ENCODE measurements at places on chromosomes 11 and 22.

DNA sequence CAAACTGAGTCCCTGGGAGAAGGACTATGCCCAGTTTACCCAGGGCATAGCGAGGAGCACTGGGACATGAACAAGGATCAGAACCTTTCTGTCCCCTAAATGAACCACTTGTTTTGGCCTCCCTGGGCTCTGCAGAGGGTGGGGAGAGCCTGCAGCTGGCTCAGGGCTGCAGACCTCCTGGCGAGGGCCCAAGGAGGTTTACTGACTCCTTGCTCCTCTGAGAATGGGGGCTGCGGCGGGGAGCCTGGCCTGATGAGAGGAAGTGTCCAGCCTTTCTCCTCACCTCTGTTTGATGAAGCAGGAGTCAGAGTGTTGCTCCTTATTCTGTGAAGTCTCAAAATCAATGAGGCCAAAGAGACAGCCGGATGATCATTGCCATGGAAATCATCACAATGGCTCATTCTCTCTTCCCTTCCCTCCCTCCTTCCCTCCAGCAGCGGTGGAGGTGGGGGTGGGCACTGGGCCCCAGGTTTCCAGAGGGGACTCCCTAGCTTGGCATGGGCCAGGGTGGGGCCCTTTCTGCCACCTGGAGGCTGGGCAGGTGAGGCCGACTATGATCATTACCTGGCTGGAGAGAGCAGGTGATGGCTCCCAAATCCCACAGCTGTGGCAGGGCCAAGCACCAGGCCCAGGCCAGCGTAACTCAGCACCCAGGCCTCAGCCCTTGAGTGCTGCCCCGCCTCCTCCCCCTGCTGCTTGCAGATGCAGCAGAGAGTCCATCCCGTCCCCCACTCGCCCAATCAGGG lies 169.7 kb downstream of the CEP164 start:
- ATAC-seq = no peak

DNA sequence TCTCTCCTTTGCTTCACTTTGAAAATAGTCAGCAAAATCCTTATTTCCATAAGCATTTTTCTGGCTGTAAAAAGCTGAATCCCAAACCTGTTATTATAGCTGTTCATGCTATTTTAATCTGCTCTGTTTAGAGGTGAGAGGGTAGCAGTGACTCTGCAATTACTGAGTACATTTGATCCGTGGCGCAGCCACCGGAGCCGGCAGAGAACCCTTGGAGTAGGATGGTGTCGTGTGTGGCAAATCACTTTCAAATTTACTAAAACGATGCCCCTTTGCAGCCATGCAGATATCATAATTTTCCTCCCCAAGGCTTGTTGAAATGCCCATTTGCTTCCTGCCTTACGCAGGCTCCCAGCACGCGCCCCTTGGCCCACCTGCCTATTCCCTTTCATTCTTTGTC lies 69.6 kb downstream of the ZBTB16 start:
- no peak for ATAC-seq

DNA sequence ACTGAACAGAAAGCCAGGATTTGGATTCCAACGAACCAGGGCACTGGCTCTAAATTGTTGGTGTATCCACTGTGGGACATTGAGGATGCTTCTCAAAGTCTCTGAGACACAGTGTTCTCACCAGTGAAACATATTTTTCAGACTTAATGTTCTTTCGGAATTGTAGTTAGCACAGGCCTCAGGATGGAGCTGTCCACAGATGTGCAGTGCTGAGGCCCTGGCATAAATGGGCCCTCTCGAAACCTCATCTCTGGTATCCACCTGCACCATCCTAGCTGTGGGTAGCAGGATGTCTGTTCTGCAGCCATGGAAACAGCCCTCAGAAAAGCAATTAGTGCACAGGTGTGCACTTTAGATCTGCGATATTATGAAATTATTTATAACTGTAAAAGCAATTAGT lies 656.8 kb downstream of the TBC1D22A start:
- no peak for ATAC-seq

GRCh38 chr11:31687861-31688260 lies 123.3 kb downstream of the PAX6 start:
- ATAC-seq = no peak

DNA sequence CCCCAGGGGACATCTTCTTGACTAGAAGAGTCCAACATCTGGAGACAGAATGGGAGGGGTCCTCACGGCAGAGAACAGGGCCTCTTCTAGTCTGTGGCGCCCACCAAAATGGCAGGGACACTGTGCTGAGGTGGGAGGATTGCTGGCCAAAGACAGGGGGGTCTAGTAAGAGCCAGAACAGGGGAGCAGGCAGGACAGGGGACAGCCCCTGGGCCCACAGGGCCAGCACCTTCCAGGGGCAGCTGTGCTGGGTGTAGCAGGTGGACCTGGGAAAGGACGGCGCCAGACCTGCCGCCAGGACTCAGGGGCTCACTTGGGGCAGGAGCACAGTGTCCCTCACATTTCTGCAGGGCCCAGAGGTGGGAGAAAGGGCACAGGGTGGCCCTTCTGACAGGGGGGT lies 858 bp upstream of the APOBEC3A start:
- ATAC-seq = no peak

GRCh38 chr22:29887358-29887757 lies 4.4 kb downstream of the MTMR3 start:
- ATAC-seq = no peak

GRCh38 chr22:29300467-29300806 lies 6.0 kb upstream of the GAS2L1 start:
- no peak for ATAC-seq

DNA sequence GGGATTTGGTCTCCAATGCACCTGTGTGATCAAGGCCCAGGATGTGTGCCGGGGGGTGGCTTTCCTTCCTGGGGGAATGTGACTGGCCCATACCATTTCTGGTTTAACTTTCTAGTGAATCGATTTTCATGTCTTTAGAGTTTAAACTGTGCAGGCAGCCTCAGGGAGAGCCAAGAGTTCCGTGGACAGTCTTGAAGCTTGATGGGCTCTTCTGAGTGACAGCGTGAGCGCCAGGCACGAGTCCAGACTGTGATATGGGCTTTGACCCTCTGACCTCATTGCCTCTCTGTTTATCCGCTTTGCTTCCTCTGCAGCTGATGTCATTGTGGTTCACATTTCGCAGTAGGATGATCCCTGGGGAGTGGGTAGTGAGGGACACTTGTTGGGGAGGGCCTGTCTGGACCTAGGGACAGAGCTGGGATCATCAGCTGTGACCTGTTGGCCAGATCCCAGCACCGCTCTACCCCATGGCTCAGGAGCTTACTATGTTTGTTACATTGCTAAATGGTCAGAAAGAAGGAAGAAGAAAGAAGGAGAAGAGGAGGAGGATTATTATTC lies 80.6 kb upstream of the CLDN5 start:
- no peak for ATAC-seq

DNA sequence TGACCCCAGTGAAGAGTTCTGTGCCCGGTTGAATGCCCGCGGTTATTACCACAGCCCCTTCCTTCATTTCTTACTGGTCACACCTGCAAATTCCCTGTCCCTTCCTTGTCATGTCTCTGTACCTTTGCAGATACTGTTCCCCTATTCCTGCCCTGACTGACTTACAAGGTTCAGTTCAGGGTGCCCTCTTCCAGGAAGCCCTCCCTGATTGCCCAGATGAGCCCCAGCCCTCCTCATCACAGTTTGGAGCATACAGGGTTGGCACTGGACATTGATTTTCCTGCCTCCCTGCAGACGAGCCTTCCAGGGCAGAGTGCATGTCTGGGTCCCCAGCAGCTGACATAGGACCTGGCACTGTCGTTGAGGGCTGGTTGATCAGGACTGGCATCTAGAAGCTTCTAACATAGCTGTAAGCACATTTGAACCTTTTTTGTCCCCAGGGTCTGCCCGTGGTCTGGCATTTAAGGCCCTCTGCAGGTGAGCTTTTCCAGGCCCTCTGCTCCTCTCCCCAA lies 70.4 kb upstream of the SHISAL1 start:
- no peak for ATAC-seq

DNA sequence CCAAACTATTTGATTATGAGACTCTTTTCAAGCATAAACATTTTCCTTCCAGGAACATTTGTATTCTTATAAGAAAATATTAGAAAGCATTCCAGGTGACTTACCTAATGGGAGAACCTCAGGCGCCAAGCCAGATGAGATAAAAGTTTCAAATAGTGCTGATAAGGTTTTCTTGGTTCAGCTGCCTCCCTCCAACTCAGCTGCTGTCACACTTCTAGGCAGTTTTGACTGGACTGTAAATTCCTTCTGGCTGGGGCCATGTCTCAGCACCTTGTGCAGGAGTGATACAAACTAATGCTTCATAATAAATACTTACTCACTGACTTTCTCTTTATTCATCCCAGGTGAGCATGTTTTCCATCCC lies 131.1 kb downstream of the MED15 start:
- ATAC-seq = no peak

GRCh38 chr11:20355221-20356219 lies 8.0 kb upstream of the HTATIP2 start:
- ATAC-seq = peak; percentile 93

- ATAC-seq = no peak
Measured at GRCh38 chr22:37358386-37358785, 68.9 kb downstream of the ELFN2 start.

GRCh38 chr11:65132238-65132987 lies 1.9 kb downstream of the SYVN1 start:
- no peak for ATAC-seq

DNA sequence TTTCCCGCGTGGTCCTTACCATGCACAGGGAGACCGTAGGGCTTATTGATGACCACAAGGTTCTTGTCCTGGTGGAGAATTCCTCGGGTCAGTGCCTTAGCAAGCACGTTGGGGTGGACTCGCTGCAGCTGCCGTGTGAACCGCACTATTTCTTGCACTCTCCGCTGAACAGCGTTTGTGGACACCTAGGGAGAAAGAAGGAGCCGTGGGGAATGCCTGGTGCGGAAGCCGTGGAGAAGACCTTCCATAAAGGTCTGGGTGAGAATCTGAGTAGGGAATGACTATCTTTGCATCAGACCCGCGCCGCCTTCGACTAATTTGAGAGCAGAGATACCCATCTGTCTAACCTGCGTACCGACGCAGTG lies 597 bp downstream of the RPUSD4 start:
- ATAC-seq = peak; percentile 1

- no peak for ATAC-seq
Measured at GRCh38 chr11:35272391-35272902, 133.5 kb downstream of the CD44 start.

DNA sequence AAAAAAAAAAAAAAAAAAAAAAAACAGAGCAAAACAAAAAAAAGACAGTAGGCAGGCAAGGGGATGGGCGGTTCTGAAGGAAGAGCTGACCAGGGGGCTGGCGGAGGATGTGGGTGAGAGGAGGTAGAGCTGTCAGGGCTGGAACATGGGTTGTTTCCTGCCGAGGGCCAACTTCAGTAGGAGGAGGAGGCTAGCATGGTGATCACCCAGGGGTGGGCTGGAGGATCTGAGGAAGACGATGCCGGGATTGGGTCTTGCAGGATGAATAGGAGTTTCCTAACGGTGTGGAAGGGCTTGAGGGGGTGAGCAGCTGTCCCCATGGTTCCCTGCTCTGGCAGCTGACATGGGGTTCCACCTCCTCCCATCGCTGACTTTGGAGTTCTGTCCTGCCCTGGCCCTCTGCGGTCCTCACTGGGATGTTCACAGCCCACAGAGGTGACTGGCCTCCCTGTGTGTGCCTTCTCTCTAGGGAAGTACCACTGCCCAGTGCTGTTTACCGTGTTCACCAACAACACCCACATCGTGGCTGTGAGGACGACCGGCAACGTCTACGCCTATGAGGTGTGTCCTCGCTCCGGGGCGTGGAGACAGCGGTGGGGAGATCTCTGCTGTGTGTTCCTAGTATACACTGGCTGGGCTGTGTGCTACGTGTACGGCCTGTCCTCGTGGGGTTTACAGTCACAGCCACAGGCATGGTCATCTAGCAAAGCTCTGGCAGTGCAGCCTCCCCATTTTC lies 15.2 kb downstream of the PPIL2 start:
- peak; percentile 9 for ATAC-seq

GRCh38 chr22:48782811-48783511 lies 1044.7 kb downstream of the BRD1 start:
- ATAC-seq = no peak

GRCh38 chr11:13008625-13009475 lies at the start of gene RASSF10:
Gene RASSF10 (plus strand): TSS chr11:13009316. CDS start chr11:13009577, 261 bp downstream.
- peak; percentile 96 for ATAC-seq

GRCh38 chr11:65102142-65103095 lies 6.4 kb downstream of the VPS51 start:
- ATAC-seq = no peak

DNA sequence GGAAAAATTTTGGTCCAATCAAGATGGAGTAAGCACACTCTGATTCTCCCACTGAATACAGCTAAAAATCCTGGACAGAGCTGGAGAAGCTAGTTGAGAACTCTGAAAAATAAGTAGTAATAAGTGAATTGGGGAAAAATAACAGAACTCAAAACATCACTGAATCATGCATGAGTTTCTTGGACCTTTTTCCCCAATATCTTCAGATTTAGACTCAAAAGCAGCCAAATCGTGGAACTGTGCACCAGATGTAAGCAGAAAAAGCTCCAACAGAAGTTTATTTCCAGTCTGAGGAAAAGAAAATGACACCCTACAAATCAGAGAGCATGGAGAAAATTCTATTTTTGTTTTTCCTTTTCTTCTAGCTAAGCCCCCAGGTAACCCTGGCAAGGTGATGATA lies 279.7 kb upstream of the CTSC start:
- ATAC-seq = no peak

DNA sequence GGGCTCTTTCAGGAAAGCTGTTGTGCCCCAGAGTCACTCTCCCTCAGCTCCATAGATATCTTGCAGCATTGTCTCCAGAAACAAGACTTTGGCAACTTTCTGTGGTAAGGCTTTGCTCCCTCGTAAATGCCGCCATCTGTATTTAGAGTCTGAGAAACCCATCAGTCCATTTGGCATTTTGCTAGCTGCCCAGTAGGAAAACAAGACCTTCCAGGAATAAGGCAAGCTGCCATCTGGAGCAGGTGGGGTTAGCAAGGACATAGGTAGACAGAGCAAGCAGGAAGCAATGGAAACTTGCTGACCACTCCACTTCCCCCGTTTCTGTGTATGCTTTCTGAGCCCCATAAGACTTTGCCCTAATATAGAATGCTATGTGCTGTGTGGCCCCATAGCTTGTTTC lies 131.9 kb downstream of the SPATA19 start:
- ATAC-seq = no peak

- ATAC-seq = peak; percentile 81
Measured at GRCh38 chr11:2945031-2945756, 16.0 kb upstream of the PHLDA2 start.

DNA sequence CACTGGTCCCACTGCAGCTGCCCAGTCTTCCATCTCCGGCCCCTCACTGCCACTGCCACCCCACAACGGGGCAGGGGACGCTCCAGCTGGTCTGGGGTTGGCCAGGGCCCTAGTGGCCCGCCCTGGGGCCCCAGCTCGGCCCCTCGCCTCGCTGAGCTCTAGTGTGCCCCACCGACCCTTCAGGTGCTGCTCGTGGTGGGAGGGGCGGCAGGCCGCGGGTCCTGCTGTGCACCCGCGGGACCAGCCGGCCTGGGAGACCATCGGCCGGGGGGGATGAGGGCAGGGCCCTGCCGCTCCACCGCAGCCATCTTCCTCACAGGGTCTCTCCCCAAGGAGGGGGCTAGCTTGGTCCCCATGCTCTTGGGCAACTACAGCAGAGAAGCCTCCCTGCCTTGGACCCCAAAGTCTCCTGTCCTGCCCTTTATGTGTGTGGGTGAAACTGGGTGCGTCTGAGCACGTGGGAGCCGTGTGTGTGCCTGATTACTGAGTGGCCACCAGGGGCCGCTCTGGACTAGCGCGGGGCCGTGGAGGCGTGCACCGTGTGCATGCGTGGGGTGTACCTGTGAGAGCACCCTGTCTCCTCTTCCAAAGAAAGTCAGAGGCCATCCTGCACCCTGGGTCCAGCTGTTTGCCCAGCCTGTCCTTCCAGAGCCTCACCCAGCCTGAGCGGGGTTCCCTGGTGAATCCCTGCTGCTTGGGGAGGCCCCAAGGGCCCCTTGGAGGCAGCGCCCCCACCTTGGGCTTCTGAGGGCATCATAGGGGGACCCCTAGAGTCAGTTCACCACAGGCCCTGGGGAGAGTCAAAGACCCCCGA lies 6.0 kb upstream of the ACR start:
- ATAC-seq = peak; percentile 24
